ENCODE measurements at places on chromosomes 2 and 18.

DNA sequence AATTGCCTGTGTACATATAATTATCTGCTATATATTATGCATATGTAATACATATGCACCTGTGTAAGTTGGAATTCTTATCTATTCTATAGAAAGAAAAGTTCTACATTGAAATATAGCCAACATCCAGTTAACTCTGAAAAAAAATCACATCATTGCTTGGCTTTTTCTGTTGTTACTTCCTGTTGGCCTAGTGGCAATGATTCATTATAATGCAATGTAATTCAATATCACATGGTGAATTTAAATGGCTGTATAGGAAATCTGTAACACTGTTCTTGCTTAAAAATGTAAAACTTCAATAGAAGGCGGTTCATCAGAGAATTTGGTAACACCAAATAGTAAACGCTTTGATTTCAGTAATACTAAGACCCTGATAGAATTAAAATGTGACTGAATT lies 44.5 kb upstream of the MAP4K3 start:
- DNase-seq: no peak

DNA sequence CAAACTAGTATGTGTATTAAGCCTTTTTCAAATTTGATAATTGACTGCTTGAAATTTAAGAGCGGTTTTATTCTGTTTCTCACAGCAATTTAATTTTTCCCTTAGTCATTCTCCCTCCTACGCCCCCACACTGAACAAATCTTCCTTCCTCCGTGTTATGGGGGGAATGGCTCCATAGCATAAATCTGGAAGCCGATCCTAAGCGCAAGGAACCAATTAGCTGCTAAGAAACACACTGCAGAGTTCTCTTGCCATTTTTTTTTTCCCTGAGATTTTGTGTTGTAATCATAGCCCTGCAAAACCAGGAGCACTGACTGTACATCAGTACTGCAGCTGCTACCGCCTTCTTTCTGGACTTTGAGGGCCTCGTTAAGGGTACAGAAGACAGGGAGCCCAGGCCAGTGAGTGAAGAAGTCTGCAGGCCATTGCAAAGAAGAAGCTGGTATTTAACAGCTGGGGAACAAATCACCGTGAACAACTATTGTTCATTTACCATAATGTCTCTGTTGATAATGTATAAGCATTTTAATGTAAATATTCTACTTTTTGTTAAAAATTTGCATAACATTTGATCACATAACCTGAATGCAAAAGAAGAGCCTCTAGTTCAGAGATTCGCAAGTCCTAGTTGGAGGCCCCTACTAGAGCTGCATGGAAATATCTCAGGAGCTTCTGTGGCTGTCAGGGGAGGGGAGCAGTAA lies 264.0 kb downstream of the LRATD1 start:
- no peak for DNase-seq

DNA sequence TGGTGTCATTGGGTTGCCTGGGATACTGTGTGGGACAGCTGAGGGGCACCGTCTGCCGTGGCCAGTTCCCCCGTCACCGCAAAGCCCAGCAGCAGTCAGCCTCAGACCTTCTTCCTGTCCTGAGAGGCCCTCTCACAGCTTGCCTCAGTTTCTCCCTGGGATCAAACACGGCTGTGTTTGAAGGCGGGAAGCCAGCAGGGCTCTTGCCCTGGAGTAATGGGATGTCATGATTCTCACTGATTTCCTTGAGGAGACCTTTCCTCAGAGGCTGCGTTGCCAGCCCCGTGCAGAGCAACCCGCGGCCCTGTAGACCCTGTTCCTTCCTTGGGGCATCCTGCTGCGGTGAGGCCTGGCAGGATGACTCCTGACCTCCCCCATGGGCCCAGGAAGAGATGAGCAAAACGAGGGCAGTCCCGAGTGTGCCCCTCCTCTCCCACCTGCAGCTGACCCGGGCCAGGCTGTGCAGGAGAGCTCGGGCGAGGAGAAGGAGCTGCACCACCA lies 13.9 kb upstream of the NFATC1 start:
- no peak for DNase-seq

GRCh38 chr2:64201151-64201550 lies 56.9 kb upstream of the PELI1 start:
- no peak for DNase-seq

DNA sequence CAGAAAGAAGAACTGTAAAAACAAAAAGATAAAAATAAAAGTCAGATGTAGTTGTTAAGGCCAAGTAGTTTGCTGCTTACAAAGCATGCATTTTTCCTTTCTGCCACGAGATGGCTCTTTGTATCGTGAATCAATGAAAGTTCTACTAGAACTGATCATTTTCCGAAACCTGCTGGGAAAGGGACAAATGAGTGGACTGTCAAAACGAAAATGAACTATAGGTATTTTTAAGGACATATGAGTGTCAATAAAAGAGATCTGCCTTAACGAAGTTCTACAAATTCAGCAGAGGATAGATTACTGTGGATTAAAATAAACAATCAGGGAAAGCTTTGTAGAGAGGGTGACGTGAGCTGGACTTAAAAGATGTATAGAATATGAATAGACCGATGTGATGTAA lies 15.0 kb upstream of the ELOA2 start:
- DNase-seq: peak; percentile 3

DNA sequence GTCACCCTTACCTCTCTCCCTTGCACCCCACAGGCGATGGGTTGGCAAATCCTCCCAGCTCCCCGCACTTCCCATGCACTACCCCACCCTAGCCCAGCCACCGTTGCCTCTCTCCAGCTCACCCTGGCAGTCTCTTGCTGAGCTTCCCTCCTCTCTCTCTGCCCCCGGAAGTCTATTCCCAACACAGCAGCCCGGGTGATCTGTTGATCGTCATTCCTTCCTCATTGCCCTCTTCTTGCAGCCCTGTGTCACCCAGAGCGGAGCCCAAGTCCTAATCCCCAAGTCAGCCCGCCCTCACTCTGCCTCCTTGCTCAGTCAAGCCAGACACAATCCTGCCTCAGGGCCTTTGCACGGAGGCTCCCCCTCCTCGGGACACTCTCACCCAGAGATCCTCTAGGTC lies 55.2 kb downstream of the CIB4 start:
- DNase-seq: no peak

- DNase-seq: peak; percentile 21
Measured at GRCh38 chr18:56645415-56646016, 5.6 kb upstream of the WDR7 start.

DNA sequence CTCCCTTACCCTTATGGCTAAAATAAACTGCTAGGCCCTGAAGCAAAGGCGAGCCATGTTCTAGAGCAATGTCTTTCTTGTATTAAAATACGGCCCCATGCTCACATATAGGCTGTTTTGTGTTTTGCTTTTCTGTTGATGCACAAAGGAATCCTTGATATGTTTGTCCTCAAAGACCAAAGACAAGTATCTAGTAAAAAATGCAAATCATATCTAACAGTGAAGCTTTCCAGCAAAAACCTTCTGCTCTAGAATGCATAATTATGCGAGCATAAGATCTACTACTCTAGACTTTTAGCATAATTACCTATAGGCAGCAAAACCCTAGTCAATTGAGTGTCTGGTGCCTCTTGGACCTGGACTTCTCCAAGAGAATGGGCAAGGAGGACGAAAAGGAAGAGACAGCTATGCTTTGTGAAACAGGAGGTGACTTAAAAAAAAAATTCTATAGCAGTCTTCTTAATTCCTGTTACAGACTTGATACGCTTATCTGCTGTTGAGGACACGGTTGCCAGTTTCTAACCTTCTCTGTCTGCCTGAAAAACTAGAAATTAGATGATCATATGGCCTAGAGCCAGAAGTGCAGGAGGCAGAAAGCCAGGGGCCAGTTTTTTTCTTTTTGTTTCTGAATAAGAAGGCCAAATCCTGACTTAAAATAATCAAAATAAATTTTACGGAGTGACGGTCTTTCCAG lies 1.5 kb upstream of the AMMECR1L start:
- no peak for DNase-seq

GRCh38 chr2:65159906-65160305 lies 30.0 kb upstream of the RAB1A start:
- DNase-seq: no peak
